ENCODE measurements at places on chromosomes 3 and 15. TPM values are rescaled to one million over a fixed set of nuclear protein-coding genes. Genes with fewer than 3 reads are reported as not detected.

Gene DHFR2
- total RNA-seq: 1.9 TPM

Gene TMEM40
- 19.0 TPM for total RNA-seq

Gene ZKSCAN7
- total RNA-seq: 2.9 TPM

Gene RTP1
- not detected for total RNA-seq

Gene SLC35G2
- 2.1 TPM for total RNA-seq

Gene MED12L
- total RNA-seq: 0.13 TPM

Gene CPNE9
- not detected for total RNA-seq

Gene DNAH12
- total RNA-seq: 0.13 TPM

Measured in bronchial epithelial cell (primary cell).